ENCODE measurements at places on chromosomes 7 and 10.

- DNase-seq, result no peak
These were observed 8.0 kb downstream of the VSTM4 start for GRCh38 chr10:49107111-49107886.

GRCh38 chr10:63579371-63580014, 58.3 kb downstream of the REEP3 start:
- DNase-seq, result no peak

GRCh38 chr7:135753616-135754413, 5.2 kb upstream of the FAM180A start:
- no peak for DNase-seq

GRCh38 chr7:158350166-158350900, 237.3 kb downstream of the PTPRN2 start:
- no peak for DNase-seq

- DNase-seq, result no peak
These were observed 385.8 kb upstream of the C7orf33 start for GRCh38 chr7:148204639-148205304.

- no peak for DNase-seq
These were observed 64.9 kb downstream of the USP6NL start for GRCh38 chr10:11546581-11546980.

- no peak for DNase-seq
These were observed 105.1 kb downstream of the C10orf90 start for GRCh38 chr10:126565441-126565840.

DNA sequence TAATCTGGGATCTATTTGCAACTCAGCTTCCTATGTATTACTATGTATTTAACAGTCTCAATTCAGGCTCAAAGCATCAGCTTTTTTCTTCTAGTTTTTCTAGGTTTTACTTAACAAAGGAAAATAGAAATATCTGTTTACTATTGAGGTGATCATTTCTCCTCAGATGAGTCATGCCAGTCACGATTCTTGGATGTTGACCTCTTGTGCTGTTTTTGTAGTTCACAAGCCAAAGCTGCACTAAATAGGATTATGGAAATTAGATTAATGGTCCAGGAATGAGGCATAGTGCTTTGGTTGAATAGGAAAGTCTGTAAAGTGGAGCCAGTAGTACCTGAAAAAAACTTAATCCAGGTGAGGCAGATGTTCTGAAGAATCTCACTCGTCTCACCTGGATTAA, 198.3 kb upstream of the KAT6B start:
- no peak for DNase-seq

DNA sequence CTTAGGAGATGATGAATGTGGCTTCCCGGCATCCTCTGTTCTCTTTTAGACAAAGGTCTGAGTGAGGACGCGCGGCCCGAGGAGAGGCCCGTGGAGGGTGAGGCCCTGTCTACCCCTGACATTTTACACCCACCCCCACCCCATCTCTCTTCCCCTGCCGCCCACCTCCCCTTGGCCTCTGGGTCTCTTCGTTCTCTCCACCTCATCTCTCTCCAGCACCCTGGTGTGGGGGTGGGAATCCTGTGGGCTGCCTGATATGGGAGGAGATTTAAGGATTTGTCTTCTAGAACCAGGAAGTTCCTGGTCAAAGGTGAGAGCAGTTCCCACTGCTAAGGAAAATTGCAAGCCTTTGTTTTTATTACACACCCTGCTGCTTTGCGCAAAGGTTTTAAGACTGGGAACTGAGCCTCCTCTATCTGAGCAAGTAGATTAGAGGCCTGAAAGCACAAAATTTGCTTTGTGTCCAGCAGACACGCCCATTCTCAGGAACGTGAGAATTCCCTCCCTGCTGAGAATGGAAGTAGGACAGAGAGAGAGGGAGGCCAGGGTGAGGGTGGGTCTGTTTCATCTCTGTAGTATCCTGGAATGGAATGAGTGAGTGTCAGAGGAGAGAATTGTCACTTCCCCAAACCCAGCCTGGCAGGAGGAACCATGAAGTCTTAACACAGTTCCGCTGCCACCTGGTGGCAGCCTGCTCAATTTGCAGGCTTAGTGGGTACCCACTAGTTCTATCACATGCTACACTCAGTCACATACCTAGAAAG, 91.2 kb downstream of the GTF2IRD1 start:
- DNase-seq, result peak; percentile 9

GRCh38 chr7:14761510-14762296, 140.8 kb downstream of the DGKB start:
- DNase-seq, result no peak

DNA sequence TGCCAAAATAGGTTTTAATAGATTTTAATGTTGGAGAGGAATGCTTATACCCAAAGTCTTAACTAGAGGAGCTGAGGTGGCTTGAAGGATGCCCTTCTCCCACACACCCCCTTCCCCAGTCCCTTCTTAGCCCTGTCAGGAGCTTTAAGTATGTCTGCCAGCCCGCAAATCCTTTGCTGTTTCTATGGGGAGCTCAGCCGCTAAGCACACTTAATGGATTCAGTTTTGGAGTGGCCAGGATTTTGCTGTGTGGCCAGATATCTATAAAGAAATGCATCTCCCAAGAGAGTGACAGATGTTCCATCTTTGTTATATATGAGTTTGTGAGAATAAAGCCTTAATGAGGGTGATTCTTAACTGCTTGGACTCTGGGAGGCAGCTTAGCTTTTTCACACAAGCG, 152.9 kb upstream of the ZNF32 start:
- no peak for DNase-seq

GRCh38 chr10:86647773-86648703, 6.3 kb upstream of the OPN4 start:
- DNase-seq, result no peak

- DNase-seq, result no peak
These were observed 51.9 kb downstream of the THSD7A start for GRCh38 chr7:11779864-11780674.

- DNase-seq, result no peak
These were observed 33.1 kb upstream of the TBX20 start for GRCh38 chr7:35286986-35287385.

DNA sequence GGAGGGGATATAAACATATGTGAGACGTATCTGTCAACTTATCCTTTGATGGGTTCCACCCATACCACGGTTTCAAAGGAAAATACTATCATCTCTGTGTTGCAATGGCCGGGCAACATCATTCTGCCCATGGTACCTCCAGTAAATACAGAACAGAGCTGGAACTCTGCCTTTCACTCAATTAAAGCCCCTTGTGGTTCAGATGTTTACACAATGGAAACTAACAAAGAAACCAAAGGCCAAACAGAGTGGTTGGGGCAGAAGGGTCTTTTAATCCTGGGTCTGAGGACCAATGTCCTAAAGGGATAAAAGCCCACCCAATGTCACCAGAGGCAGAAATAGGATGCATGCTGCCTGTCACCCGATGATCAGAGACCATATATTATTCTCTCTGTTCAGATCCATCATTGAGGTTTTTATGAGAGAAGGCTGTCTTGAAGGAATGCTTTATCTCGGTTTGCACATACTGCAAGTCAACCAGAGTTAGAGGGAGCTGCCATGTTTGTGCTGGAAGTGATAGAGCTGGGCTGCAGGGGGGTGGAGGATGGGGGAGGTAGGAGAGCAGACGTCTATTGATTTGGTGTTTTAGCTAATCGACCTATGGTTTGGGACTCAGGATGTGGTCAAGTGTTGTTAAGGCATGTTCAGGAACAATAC, 105.4 kb upstream of the FRMD4A start:
- no peak for DNase-seq

- DNase-seq, result no peak
These were observed 40.2 kb upstream of the KLF6 start for GRCh38 chr10:3825244-3825643.

GRCh38 chr10:69107699-69108098, 16.3 kb upstream of the VPS26A start:
- DNase-seq, result no peak

GRCh38 chr7:147474862-147475261, 1115.7 kb upstream of the C7orf33 start:
- no peak for DNase-seq

GRCh38 chr7:79666472-79666871, 213.0 kb upstream of the MAGI2 start:
- no peak for DNase-seq

DNA sequence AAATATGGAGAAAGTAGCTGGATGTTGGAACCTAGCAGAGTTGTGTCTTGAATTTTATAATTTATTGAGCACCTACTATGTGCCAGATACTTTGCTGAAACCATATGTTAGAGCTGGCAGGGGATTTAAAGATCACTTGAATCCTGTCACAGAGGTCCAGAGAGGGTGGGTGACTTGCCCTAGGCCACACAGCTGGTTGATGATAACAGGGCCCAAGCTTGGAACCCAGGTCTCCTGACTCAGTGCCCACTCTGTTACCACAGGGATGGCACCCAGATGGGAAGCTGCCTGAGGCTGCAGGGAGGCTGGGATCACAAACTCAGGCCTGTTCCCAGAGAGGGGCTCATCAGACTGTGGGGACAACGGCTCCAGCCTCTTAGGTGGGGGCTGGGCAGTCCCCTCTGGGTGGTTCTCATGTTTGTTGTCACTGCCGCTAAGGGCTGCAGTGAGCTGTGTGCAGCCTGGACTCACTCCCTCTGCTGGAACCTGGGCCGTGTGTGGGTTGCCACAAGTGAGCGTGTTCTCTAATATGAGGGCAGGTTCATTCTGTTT, 18.6 kb downstream of the GOLGA7B start:
- DNase-seq, result no peak

DNA sequence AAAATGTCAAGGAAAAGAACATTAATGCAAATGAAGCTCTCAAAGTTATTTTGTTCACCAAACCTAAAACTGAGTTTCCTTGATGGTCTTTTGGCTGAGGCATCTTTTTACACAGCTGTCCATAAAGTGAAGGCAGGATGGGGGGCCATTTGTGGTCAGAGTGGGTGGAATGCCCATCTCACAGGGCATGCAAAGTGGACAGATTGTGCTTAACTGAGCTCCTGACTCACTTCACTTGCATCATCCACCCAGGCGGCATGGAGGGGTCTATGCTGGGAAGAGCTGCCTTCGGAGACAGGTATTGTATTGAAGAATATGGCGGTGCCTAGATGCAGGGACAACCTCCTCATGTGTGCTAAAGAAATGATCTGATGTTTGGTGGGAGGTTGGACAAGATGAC, 905.3 kb downstream of the KCNMA1 start:
- DNase-seq, result no peak

GRCh38 chr10:108689891-108690290, 1233.4 kb downstream of the XPNPEP1 start:
- no peak for DNase-seq

DNA sequence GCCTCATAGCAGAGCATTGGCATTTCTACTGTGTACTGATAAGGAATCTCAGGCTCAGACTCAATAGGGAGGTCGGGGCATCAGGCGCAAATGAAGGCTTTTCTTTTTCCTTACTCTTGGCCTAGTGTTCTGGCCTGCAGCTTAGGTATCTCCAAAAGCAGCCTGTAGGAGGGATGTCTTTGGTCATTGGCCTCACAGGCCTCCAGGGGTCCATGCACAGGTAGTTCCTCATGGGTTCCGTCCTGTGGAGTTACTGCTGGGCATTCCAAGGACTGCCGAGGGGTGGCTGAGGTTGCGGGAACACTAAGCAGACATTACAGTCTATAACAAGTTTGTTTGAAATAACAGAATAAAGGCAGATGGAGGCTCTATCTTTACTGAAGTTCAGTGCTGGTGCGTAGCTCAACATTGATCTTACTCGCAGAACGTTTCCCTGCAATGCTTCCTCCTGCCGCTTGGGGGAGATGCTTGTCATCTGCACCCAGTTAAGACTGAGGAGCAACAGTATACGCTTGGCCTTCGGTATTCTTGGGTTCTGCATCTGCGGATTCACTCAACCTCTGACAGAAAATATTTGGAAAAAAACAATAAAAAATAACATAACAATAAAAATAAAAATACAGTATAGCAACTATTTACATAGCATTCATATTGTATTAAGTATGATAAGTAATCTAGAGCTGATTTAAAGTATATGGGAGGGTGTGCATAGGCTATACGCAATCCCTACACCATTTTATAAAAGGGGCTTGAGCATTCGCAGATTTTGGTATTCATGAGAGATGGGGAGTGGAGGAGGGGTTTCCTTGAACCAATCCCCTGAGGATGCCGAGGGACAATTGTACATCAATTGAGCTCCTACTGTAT, 58.9 kb downstream of the SH2D4B start:
- peak; percentile 41 for DNase-seq

DNA sequence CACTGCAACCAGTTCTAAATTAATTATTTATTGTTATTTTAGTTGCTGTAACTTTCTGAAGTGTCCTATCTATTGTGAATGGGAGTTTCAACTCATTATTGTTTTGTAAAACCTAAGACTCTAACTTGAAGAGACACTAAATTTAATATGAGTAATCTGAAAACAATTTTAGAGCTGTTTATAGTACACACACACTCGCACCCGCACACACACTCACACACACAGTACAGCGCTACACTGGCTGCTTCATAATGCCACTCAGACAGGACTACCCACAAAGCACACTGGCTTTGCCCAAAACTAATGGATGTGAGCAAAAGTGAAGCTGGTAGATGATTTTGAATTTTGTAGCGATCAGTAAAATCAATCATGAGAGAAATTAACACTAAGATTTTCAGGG, 238.9 kb upstream of the ETV1 start:
- DNase-seq, result no peak

DNA sequence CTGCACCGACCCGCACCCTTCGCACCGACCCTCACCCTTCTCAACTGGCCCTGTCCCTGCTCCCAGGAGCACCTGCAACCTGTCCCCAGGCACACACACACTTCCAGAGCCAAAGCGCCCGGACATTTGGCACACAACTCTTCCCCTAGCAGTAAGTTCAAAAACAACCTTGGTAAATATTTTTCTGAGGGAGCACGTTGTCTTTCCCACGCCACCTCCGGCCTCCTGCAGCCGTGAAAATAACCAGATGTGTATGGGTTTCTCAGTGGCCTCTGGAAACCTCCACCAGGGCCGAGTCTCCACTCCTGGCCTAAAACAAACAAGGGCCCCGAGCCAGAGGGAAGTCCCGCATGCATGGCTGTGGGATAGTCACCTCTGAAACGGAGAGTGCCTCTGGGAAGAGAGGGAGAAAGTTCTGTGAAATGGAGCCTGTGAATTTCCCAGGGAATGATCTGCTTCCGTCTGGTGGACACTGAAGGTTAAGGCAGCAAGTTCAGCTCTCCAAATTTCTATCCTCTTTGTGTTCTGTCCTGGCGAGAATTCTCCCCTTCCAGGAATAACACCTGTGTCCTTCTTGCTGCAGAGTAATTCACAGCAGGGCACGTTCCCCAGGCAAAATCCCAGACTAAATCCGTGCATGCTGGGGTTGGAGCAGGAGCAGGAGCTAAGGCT, 15.8 kb downstream of the PODXL start:
- no peak for DNase-seq

GRCh38 chr10:89504691-89505090, 30.7 kb downstream of the SLC16A12 start:
- DNase-seq, result no peak

DNA sequence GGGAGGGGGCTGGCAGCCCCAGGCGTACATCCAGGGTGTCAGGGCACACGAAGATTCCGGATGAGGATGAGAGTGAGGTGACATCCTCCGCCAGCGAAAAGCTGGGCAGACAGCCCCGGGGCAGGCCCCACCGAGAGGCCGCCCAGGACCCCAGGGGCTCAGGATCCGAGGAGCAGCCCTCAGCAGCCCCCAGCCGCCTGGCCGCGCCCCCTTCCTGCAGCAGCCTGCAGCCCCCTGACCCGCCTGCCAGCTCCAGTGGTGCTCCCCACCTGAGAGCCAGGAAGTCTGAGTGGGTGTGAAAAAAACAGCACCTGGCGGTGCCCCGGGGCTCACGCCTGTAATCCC, 3.2 kb downstream of the GJD4 start:
- DNase-seq, result no peak
